Urinary bladder (tissue), 4 donors: ENCODE measurements at places on chromosomes 12 and 14. TPM values are rescaled to one million over a fixed set of nuclear protein-coding genes. Genes with fewer than 3 reads are reported as not detected.

ALKBH2 gene
- 23.9 TPM for polyA plus RNA-seq

- DNase-seq: no peak
Measured at GRCh38 chr12:12804011-12804410, 9.1 kb upstream of the DDX47 start.

DNA sequence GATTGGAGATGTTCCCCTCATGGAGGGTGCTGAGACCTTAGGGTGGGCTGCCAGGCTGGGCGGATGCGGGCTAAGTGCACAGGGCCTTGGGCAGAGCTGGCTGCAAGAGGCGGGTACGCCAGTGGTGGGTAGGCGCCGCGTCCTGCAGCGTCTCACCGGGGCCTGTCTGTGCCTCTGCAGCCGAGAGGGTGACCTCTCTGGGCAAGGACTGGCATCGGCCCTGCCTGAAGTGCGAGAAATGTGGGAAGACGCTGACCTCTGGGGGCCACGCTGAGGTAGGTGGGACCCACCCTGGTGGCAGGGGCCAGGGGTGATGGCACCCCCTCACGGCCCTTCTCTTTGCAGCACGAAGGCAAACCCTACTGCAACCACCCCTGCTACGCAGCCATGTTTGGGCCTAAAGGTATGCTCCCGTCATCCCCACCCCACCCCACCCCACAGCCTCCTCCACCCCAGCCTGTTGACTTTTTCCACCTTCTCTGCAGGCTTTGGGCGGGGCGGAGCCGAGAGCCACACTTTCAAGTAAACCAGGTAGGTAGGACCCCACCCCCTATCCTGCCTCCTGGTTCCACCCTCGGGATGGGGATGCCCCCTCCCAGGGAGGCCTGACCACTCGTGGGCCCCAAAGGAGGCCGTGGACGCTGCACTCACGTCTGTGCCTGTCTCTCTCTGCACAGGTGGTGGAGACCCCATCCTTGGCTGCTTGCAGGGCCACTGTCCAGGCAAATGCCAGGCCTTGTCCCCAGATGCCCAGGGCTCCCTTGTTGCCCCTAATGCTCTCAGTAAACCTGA, 1.5 kb downstream of the CRIP1 start:
- no peak for DNase-seq

DNA sequence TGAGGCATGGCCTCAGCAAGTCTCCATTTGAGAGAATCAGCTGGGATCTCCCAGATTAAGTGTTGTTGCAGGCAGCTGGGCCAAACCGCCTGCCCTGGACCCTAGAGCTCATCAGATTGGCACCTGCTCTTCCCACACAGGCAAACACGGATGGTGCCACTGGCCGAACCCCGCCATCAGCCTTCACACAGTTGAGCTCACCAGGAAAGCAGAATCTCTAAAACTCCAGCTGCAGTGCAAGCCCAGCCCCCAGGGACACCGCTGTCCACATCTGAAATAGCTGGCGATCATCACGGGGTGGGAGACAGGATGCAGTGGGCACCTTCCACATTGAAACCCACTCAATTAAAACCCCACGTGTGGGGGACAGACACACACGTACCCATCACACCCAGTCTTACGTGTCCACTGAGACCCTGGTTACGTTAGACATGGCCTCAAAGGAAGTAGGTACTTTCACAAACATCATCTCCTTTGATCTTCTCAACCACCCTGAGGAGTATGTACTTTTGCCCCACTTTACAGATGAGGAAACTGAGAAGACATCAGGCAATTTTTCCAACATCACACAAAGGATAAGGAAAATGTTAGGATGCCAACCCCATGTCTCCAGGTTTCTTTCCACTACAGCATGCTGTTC, 88.8 kb downstream of the SINHCAF start:
- DNase-seq: no peak

GDF3 gene
- 0.20 TPM for polyA plus RNA-seq

DNA sequence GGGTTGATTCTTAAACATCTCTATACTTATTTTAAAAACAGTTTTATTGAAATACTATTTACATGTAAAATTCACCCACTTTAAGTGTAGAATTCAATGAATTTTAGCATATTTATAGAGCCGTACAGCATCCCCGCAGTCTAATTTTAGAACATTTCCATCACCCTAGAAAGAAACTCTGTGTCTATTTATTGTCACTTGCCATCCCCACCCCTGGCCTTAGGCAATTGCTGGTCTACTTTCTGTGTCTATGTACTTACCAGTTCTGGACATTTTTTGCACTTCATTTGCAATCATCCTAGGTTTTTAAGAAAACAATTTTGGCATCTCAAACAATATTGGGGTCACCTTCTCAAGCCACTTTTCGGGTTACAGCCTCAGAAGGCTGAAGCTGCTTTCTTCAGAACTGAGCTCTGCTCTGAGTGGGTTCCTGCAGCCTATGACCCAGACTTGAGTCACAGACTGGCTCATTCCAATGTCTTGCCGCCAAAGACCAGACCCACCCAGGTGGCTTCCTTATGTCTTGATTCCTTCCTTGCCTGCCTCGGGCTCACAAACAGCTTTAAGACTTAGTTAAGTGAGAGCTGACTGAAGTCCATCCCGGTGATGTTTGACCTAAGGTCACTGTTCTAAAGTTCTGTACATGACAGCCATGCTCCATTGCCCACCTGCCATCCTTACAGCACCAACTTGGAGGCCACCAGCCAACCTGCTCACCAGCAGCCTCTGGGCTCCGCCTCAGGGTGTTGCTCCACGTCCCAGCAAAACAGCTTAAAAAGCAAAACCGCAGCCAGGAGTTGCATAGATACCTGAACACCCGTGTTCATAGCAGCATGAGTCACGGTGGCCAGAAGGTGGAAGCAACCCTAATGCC, 131.5 kb downstream of the CHST11 start:
- DNase-seq: no peak

DNA sequence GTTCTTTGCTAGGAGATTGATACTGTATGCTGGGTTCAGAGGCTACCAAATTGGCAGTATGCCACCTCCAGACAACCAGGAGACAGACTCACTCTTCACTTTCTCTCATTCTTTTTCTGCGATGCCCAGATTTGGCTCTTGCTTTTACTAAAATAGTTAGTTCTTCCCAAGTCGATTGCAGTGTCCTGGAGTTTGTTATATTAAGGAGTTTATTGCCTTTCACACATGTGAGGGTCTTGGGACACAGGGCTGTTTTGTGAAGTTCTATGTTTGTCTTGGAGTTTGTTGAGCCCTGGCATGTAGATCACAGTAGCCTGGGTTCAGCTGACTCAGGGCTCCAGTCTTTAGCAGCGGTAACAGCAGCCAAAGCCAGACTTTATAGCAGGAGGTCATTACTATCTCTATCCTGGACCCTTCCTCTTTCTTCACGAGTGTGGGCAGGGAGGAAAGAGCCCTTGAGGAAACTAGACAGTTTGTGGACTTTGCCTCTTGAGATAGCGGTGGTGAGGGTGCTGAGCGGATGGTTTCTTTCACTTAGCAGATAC, 1.6 kb downstream of the MLEC start:
- DNase-seq: no peak

TDRD9 gene
- polyA plus RNA-seq: 2.4 TPM

DNA sequence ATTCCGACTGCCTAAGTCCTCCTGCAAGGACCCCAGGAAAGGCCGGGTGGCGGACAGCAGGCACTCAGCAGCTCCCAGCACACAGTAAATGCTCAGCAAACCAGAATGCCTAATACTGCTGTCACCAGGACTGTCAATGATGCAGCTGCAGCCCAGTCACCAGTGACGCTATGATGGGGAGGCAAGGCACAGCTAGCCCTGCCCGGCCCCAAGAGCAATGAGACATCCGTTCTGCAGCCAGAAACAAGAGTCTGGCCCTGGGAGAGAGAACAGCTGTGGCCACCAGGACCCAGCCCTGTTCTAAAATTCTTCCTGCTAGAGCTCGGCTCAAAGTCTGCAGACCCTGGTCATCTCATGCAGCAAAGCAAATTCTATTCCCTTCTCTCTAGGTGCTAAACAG, 69.8 kb downstream of the NCOR2 start:
- DNase-seq: no peak

DNA sequence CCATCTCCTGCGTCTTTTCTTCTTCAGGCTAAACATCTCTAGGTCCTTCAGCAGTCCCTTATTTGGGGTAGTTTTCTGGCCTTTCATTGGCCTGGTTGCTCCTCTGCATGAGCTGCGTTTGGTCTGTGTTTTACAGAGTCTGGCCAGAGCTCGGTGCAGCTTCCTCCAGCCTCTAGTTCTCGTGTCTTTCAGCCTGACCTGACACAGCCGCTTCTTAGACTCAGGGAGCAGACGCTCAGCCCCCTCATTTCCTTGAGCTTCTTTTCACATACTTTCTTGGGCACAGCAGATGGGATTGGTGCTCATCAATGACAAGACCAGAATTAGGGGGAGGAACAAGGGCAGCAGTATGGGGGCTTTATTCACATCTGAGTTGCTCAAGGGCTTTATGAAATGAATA, 13.6 kb upstream of the GSG1 start:
- no peak for DNase-seq

GRCh38 chr12:117994551-117995438, 21.7 kb upstream of the RFC5 start:
- DNase-seq: no peak

RND1 gene
- 1.8 TPM for polyA plus RNA-seq

- DNase-seq: no peak
Measured at GRCh38 chr12:132018193-132018916, 68.6 kb downstream of the EP400 start.

EFS gene
- 28.7 TPM for polyA plus RNA-seq
